ENCODE measurements at places on chromosomes 16 and 17.

- peak; percentile 3 for DNase-seq
Observed at GRCh38 chr16:54055191-54055590, 231.4 kb downstream of the IRX3 start.

- DNase-seq = peak; percentile 3
Observed at GRCh38 chr16:25148568-25149215, 37.1 kb downstream of the LCMT1 start.

DNA sequence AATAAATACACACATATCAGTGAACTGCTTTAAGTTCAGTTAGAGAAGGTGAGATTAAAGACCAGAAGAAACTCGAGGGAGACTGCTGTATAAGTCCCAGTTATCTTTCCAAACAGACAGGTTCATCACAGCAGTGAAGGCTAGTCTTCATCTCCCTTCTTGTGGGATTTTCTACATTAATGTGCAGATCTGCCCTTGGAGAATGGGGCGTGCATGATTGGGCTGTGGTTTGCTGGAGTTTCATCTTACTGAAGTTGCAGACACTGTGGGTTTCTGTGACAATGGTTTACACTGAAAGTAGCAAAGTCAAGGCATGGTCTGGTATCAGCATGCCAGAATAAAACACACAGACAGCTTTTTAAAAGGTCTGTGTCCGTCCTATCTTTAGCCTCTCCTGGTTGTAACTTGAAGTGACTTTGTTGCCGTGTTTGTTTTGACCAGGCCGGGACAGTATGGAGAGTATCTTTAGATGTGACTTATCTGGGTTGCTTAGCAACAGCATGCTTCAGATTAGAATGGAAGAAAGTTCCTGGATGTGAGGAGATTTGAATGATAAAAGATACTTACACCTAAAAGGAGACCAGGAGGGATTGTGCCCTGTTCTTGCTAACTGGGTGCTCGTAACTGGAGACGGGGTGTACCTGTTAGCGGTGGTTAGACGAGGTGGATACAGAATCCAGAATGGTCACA is 16.1 kb downstream of the NAA60 start:
- no peak for DNase-seq

DNA sequence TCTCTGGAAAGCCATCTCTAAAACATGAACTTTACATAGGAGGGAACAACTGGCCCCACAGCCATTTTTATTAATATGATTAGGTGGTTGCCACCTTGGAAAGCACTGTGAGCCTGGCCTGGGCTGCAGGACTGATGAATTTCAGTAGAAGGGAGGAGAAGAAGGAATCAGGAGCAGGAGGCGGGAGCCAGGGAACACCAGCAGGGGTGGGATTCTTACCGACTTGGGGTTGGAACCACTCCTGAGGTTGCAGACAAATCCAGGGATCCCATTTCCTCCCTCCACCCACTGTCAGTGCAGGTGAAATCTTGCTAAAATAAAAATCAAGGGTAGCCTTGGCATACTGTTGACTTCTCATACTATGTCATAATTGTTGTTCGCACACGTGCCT is 16.9 kb upstream of the MAP3K14 start:
- no peak for DNase-seq

DNA sequence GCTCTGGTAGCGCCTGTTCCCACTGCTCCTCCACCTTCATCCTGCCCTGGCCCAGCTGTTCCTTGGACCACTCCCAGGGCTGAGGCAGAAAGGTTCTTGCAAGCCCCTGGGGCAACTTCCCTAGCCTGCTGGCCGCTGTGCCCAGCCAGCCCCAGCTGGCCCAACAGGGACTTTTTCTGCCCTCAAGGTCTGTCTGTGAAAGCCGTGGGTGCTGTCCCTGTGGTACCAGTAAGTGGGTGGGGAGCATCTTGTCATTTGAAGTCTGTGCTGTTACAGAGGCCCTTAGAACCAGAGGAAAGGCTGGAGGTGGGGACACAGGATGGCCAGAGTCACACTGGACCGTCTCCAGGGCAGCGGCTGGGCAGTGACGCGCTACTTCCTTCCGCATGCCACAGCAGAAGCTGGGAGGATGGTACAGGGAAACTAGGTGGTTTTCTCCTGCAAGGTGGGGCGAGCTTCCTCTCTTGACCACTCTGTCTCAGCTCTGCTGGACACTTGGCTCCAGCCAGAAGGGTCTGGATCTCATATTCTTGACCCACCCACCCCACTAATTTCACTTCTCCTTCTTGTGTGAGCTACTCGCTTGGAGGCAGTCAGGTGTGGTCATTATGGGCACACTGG is 87.8 kb downstream of the PLCG2 start:
- no peak for DNase-seq

DNA sequence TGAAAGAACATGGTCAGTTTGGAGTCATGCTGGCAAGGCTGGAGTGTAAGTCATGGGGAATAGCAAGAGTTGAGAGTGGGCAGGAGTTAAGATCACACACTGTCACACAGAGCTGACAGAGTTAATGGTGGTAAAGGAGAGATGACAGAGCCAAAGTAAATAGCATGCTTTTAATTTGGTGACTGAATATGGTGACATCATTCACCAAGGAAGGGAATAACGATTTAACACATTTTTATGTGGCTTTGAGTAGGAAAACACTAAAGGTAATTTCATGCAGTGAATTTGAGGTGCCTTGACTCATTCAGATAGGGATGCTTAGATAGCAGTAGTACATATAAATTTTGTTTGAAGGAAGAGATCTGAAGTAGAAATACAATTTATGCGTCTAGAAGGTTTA is 42.1 kb downstream of the SYNRG start:
- no peak for DNase-seq

Measured in eye (tissue), 1 donor.